ENCODE measurements at places on chromosomes 13 and 19.

DNA sequence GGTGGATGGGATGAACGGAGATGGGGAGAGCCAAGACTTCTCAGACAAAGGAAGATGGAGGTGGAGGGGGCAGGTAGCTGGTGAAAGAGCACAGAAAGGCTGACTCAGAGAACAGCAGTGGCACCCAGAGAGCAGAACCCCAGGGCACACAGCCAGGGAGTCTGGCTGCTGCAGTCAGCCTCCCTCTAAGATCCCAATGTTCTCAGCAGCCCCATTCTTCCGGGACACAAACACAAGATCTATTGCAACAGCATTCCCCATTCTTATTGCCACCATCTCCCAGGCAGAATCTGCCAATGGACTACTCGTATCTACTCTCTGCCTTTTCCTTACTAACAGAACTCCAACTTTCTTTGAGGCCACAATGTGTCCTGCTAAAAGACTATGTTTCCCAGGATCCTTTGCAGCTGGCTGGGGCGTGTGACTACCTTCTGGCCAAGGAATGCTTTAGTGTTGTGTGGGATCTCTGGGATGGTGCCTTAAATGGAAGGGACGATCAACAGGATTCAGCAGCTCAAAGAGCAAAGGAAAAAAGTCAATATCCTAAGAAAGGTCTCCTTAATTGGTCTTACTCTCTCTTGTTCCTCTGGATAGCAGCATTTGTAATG, 7.5 kb downstream of the THAP8 start:
- DNase-seq = no peak

- DNase-seq = peak; percentile 78
These were observed at the start of gene APLP1 for GRCh38 chr19:35868172-35868822. TSS of gene APLP1 (plus strand) at chr19:35868574. CDS start at chr19:35868637, 63 bp downstream.

- DNase-seq = no peak
These were observed 180.5 kb downstream of the COL4A1 start for GRCh38 chr13:110126391-110126961.

DNA sequence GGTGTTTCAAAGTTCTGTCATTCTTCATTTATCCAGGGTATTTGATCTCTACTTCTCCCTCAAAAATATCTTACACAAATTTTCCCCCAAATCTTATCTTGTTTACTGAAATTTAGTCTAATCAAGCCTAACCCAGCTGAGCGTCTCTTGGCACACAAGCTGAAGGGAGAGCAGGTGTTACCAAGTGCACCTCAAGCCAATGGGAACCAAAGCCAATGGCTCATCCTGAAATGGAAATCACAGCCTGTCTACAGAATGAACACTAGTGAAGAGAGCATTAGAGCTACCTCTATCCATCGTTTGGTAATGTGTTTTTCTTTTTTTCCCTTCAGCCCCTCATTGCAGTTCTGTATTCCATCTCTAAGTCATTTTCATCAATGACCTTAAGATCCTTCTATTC, 1350.8 kb downstream of the OLFM4 start:
- no peak for DNase-seq

- DNase-seq = no peak
These were observed 174.5 kb downstream of the USP12 start for GRCh38 chr13:26996965-26997752.

DNA sequence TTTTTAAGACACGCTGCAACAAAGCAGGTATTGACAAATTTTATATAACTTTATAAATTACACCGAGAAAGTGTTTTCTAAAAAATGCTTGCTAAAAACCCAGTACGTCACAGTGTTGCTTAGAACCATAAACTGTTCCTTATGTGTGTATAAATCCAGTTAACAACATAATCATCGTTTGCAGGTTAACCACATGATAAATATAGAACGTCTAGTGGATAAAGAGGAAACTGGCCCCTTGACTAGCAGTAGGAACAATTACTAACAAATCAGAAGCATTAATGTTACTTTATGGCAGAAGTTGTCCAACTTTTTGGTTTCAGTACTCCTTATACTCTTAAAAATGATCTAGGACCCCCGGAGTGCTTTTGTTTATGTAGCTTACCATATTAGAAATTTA, 1.2 kb downstream of the BRCA2 start:
- DNase-seq = no peak

DNA sequence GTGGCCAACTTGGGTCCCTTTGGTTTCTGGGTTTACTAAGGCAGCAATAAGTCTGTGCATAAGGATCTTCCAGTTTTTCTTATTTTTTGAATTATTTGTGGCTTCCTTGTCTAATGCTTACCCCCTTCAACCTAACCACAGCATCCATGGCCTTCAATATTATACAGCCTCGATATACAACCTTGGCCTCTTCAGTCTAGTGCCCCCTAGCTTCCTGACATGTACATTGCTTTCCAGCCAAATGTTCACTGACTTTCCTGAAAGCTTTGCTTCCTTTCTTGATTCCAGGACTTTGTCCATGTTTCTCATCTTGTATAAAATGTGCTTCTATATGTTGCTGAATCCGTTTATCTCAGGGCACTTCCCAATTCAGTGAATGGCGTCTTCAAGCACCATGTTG, 310.1 kb downstream of the OLFM4 start:
- DNase-seq = no peak

DNA sequence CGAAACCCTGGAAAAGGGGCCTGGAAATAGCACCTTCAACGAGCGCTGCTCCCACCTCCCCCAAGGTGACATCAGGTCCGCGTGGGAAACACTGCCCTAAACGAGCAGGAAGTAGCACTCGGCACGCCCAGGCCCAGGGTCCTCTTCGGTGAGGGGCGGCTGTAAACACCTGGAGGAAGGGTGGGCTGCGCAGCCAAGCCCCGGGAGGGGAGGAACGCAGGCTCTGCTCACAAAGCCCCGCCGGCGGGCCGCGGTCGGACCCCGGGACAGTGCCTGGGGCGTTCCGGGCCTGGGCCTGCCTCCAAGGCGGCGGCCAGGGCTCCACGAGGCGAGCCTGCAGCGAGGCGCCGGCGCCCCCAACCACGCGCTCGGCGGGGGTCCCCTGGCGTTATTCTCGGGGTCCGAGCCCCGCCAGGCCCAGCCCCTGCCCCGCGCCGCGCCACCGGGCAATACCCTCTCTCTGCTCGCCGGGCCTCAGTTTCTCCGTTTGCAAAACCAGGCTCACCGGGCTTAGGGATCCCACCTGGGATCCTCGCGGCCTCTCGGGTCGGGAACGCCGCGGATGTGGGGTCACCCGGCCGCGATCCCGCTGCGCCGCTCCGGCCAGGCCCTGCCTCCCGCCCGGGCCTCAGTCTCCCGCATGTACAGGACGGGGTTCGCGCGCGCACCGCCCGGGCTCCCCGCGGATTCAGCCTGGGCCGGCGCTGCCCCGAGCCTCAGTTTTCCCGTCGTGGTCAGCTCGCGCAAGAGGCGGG, 630 bp downstream of the RNF126 start:
- DNase-seq = peak; percentile 32

DNA sequence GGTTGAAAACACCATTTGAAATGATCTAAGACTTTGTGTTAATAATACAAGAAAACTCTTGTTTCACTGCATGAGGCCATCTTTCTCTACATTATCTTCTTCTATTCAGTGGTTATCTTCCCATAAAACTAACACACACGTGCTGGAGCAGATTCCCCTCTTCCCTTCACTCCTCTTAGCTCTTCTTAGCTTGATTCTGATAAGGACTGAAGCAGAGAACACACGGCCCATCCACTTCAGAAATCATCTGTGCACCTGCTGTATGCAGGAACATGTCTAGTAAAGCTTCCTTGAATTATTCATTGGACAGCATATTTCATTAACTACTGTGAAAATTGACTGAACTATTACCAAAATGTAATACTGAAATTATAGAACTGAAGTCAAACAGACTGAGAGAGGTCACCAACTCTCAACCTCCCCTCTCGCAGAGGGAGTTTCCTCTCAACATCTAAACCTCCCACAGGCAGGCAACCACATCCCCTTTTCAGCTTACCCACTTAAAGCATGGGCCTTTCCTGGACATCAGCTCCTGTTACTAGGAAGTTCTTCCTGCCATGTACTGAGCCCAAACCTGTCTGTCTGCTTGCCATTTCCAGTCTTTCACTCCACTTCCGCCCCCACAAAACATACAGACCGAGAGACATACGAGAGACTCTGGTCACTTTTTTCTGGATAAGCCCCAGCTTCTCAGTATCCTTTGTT, 113.9 kb downstream of the CRYL1 start:
- DNase-seq = no peak

- DNase-seq = no peak
These were observed 4.2 kb downstream of the GJA3 start for GRCh38 chr13:20156702-20157101.

DNA sequence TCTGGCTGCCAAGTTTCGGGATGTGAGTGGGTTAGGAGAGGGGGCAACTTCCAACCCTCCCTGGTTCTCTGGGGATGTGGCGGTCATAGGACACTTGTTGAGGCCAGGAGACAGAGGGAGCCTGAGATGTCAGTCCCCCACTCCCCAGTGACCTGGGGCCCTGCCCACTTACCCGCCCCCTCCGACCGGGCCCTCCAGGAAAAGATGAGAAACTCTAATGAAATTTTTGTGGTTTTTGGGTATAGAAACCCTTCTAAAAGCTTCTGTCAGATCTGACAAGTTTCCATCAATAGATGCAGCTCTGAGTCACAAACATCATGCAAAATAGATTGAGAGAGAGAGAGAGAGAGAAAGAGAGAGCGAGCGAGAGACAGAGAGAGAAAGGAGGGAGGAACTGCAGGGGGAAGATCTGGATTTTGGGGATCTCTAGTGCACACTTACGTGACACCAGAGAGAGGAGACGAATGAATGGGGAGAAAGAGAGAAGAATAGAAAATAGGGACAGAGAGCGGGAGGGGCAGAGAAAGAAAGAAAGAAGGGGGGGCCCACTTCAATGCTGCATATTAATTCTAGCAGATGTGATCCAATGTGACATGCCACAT, 94.0 kb downstream of the PTPRS start:
- no peak for DNase-seq

DNA sequence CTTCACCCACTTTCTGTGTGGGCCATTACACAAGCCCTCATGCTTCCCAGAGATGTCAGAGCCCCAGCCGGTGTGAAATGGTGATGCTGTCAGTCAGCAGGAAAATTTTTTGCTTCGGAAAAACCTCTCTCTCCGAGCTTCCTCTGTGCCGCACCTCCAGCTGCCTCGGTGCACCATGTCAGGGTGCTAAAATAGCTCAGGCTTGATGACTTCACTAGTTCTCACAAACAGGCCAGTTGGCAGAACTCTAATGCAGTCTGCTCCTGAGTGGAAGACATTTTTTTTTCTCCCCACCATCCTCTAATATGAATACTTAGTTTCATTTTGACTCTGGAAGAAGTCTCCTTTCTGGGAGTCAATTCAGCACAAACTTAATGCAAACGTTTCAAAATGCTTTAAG, 71.3 kb downstream of the KLF12 start:
- no peak for DNase-seq

- no peak for DNase-seq
These were observed 130.6 kb upstream of the SOX1 start for GRCh38 chr13:111936267-111936925.

DNA sequence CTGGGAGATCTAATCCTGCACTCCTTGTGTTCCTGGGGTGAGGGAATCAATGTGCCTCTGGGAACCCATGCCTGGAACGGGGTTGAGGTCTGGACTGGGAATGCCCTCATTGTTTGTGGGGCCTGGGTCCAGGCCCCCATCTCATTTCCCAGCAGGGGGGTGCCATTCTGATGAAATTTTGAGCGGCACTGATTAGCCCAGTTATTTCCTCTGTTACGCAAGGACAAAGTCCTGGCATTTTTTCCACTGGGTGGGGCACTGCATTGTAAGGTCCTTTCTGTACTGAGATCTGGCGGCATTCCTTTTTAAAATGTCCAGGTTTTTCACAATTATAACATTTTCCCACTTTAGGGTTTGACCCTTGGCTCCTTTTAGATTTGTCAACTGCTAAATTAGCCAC, 14.8 kb downstream of the FPR3 start:
- no peak for DNase-seq

DNA sequence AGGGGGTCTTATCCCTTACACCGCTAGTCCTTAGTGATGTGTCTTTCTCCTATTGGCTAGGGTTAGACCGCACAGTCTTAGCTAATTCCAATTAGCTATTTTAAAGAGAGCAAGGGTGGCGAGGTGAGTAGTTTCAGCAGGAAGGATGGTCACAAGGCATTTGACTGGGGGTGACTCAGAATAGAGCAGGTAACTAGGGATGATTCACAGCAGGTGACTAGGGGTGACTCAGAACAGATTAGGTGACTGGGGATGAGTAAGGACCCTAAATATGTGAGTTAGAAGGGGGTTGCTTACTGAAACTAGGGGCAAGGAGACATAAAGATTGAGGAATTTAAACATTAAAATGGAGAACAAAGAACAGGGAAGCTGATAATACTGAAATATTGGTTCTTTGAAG, 64.3 kb downstream of the ZNF66 start:
- DNase-seq = no peak

DNA sequence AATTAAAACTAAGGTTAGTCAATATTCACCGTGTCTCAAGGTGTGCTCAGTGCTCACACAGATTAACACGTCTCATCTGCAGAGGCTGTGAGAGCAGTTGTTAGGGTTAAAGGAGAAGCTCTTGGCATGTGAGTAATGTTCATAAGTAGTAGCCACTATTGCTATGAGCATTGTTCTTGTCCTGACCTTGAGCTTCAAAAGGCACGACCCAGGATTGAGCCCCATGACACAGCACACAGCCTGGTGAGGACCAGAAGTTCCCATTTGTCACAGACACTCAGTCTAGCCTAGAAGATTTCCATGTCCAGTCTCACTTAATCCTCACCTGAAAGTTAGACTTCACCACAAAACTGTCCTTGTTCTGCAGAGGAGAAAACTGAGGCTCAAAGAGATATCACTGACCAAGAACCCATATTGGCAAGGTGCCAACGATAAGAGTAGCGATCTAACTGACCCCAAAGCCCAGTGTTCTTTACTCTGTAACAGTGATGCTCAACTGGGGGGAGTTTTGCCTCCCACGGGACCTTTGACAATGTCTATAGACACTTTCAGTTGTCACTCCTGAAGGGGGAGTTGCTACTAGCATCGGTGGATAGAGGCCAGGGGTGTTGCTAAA, 26.0 kb downstream of the FPR3 start:
- DNase-seq = no peak

- DNase-seq = no peak
These were observed 281.6 kb downstream of the DNAJC15 start for GRCh38 chr13:43304945-43305344.

- peak; percentile 40 for DNase-seq
These were observed 130.0 kb downstream of the SIPA1L3 start for GRCh38 chr19:38036707-38037611.

DNA sequence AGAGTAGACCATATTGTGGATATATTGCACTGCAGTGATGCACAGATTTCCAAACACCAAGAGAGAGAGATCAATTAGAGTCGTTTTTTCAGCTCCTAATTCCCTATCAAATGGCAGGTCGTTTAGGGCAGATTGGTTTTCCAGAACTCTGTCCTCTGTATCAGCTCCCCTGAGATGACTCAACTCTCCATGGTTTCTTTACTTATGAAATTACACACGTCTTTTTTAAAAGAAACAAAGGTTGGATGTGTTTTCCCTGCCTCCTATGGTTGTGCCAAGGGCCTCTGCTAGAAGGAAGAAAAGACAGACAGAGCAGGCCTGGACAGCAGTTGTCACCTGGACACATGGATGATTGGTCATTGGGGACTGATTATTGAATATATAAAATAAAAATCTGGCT, 478.1 kb upstream of the NBEA start:
- DNase-seq = peak; percentile 40
